ENCODE measurements at places on chromosomes 2 and 18. TPM values are rescaled to one million over a fixed set of nuclear protein-coding genes. Genes with fewer than 3 reads are reported as not detected.

Gene SPATA3
- total RNA-seq, result not detected

Gene NOSTRIN
- 0.35 TPM for total RNA-seq

GRCh38 chr2:66561645-66562303, 126.8 kb downstream of the MEIS1 start:
- DNase-seq, result peak; percentile 41

Gene ADRA2B
- total RNA-seq, result 0.03 TPM

DNA sequence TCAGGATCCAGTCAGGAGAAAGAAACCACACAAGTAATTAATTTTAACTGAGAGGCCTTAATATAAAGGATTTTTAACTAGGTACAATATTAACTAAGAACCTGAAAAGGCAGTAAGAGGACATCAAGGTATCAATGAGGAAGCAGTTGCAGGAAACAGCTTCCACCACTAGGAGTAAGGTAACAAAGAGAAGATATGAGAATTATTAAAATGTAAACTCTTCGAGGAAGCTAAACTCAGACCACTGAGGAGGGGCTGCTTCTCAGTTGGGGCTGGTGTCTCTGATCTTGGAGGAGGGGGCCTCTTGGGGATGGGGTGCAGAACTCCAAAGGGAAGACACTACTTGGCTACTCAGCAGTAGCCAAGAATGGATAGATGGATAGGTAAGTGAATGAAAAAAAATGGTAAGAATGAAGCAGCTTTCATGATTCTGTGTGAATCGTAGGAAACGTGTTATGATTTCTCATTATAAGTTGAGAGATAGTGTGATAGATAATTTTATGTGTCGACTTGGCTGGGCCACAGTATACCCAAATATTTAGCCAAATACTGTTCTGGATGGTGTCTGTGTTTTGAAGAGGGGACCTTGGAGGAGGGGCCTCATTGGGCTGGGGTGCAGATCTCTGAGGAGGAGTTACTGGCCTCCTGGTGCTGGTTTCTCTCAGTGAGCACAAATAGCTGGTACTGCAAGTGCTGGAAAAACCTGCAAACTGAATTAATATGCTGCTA, 547.7 kb upstream of the LRRTM1 start:
- DNase-seq, result no peak

DNA sequence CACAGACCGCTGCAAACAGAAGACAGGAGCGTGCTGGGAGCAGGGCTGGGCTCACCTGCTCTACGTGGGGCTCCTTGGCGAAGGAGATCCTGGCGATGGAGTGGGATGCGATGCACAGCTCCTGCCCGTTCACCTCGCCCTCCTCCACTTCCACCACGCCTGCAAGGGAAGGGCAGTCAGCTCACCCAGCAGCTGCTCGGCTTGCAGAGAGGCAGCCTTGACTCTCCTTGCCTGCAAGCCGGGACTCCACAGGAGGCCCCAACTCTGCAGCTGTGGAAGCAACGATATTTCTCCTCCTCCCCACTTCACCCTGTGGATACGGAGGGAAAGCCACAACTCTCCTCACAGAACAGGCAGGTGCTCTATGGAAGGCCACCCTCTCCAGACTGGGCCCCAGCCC, 35.1 kb downstream of the THAP4 start:
- DNase-seq, result no peak

GRCh38 chr18:9494778-9495331, 19.5 kb downstream of the RALBP1 start:
- DNase-seq, result no peak

- DNase-seq, result no peak
Measured at GRCh38 chr2:234335661-234336228, 161.1 kb downstream of the ARL4C start.

DNA sequence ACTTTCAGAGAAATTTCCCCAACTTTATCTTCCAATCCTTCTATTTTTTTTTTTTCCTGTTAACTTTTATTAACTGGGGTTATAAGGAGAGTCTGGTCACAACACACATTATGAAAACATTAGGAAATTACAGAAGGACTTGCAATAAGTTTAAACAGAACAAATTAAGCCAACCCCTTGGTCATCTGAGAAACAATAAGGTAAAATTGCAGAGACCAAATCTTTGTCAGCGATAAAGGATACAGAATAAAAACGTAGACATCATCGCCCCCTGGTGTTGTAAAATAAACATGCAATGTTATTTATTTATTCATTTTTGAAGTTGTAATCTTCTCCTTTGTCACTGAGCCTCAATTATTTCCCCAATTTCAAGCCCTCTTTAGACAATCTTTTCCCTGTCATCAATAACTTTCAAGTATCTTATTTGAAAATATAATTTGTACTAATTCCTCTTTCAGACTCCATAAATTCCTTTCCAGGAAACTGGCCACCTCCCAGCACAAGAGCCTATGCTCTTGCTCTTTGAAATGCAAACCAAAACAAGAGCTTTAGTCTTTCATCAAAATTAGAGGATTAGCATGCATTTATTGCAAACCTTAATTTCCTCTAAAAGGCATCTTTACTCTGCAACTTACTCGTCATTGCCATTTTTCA, 19.5 kb downstream of the G6PC2 start:
- DNase-seq, result no peak

DNA sequence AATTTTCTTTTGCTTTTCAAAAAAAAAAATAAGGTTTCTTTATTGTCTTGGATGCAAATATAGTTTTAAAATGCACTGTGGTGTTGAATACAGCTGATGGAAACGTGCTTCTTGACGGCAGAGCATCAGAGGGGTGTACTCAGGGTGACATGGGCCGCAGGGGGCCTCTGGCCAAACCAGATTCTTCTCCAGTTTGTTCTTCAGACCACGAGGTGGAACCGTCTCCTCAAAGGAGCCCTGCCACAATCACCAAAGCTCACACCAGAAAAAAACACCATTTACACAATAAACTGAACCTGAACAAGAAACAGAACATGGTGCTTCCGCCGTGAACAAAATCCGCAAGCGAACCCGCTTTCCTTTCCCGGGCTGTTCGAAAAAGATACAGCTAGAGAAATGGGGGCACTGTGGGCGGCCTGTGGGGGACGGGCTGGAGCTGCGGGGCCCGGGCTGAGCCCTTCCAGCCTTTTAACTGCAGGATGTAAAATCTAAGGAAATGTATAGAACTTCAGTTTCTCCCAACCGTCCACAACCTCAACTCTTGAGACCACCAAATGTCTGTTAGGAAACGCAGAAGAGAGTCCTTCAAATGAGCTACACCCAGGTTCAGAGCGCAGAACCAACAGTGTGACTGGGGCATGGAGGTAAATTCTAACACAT, 34.5 kb downstream of the PSMG2 start:
- DNase-seq, result no peak

GRCh38 chr2:144489315-144489916, 30.5 kb downstream of the ZEB2 start:
- DNase-seq, result no peak

Gene TNFRSF11A
- total RNA-seq, result 7.0 TPM

DNA sequence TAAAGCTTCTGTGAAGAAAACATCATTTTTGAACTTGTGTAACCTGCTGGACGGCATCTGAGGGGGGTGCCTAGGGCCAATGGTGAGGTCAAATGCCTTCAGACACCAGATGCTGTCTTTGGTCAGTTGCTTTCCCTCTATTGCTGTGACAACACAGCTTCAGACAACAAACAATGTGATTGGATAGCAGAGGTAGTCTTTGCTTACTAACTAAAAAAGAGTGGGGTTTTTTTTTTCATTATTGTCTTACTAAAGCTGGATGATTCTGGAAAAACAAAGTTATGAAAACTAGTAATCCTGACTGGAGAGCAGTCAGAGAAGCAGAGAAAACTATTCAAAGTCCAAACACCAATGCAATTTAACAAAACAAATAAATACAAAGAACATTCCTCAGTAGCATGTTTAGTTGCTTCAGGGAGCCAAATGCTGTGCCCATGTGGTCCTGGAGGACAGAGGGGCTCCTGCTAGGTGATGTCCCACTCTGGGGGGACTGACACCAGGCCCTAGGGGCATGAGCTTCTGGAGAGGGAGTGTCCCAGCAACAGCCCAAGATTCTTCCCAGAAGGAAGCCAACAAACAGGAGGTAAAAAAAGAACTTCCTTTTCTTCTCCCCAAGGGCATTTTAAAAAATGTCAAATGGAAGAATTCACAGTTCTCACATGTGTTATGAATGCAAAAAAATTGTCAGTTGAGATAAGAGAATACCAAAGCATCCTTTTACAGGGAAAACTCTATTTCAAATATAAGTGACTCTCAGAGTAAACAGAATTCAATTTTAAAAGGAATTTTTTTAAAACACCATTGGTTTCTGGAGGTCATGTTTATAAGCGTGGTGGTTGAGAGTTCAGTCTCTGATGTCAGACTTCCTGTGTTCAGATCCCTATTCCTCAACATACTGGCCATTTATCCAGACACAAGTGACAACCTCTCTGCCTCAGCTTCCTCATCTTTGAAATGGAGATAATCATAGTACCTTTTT, 181.1 kb upstream of the PGAP1 start:
- DNase-seq, result peak; percentile 39

Gene ARHGEF33
- not detected for total RNA-seq

GRCh38 chr2:20182241-20182931, 42.5 kb downstream of the SDC1 start:
- DNase-seq, result peak; percentile 86

Gene AFF3
- total RNA-seq, result 1.9 TPM

Gene RGPD8
- total RNA-seq, result 7.9 TPM

- no peak for DNase-seq
Measured at GRCh38 chr2:130874512-130874911, 37.8 kb downstream of the ARHGEF4 start.

DNA sequence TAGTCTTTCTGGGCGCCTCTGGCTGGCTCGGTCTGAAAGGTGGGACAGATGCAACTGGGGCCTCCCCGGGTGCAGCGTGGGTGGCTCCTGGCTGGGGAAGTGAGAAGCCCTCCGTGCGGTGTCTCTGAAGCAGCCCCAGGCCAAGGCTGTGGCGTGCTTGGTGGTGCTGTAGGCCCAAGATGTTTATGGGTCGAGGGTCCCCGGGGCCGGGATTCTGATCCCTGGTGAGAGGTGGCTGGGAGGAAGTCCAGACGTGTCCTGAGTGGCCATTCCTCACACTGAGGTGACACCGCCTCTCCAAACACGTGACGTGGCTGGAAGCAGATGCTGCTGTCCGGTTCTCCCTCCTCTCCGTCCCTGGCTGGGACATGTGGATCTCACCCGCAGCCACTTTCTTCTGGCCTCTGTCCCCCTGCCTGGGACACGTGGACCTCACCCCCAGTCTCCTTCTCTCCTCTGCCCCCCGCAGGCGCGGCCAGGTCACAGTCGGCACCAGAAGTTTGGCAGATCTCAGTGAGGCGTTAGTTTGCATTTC, 12.6 kb downstream of the RTP5 start:
- DNase-seq, result no peak

DNA sequence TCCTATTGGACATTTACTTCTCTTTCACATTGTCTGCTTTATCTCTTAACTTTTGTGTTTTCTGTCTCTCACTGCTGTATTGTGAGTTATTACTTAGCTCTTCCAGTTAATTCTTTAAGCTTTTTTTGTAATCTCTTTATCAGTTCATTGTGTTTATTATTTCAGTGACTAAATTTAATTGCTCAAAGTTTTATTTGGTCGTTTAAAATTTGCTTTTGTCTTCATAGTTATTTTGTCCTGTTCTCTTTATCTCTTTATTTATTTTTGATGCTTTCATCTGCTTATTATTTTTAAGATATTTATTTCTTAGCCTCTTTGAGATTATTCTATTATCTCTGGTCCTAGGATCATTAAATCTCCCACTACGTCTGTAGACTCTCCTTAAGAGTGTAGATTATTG, 268.6 kb downstream of the ALPK2 start:
- DNase-seq, result no peak

- peak; percentile 35 for DNase-seq
Measured at GRCh38 chr2:102021779-102022178, 30.0 kb downstream of the IL1R2 start.

DNA sequence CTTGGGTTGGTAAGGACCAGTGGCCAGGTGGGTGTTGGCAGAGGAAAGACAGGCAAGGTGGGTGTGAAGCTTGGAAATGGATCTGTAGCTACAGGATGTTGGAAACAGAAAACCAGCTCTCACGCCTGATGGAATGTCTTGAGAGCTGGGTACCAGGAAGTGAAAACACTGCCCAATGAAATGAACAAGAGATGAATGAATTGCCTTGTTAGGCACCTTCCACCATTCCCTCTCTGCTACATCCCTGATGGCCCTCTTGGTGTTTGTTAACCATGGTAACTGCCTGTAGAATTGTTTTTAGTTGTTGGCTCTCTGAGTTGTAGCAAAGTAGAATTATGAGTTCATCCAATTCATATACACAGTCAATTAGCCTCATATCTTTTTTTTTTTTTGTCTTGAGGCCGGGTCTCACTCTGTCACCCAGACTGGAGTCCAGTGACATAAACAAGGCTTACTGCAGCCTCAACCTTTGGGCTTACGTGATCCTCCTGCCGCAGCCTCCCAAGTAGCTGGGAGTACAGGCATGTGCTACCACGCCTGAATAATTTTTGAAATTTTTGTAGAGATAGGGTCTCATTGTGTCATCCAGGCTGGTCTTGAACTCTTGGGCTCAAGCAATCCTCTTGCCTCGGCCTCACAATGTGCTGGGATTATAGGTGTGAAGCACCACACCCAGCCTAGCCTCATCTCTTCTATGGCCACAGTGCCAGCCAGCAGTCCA, 9.5 kb downstream of the KCMF1 start:
- DNase-seq, result no peak

GRCh38 chr2:72153924-72154323, 6.3 kb upstream of the CYP26B1 start:
- no peak for DNase-seq

Gene TMEM163
- total RNA-seq, result not detected

Gene LIMS4
- 0.26 TPM for total RNA-seq

Gene EFR3B
- total RNA-seq, result 0.43 TPM

Gene PPP1R7
- total RNA-seq, result 80.2 TPM

DNA sequence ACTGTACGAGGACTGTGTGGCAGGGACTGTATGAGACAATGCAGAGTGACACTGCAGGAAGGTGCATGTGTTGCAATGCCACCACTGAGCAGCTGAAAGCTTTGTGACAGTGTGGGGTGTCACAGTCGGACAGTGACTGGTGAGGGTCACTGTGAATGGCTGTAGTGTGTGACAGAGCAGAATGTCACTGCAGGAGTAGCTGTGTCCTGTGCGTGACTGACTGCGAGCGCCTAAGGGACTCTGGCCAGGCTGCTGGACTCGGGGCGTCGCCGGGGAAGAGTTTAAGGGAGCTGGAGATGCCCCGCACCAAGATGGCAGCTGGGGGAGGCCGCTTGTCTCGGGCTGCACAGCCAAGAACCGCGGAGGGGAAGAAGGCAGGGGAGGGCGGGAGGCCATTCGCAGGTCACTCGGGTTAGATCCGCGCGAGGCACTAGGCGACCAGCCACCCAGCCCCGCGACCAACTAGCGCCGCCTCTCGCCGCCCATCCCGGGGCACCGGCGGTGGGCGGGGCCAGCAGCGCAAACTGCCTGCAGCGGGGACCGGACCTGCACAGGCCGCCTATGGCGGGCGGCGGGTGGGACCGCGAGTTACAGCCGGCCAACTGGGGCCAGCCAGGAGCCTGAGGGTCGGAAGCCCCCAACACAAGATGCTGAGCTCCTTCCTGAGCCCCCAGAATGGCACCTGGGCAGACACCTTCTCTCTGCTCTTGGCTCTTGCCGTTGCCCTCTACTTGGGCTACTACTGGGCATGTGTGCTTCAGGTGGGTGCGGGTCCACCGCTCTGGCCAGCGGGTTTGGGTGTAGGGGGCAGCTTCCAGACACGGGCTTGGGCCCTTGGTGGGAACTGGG, at the start of gene ABHD1:
Gene ABHD1 (plus strand): TSS at position 514 of the 849 bp plus-strand sequence. CDS start 134 bp downstream, at position 648.
- DNase-seq, result no peak

Gene ADCYAP1
- 2.8 TPM for total RNA-seq

Gene RAX
- total RNA-seq, result not detected

- DNase-seq, result no peak
Measured at GRCh38 chr2:105641389-105641811, 103.3 kb upstream of the NCK2 start.

All from MG63 (cell line).